ENCODE measurements at places on chromosomes 11 and 22. TPM values are rescaled to one million over a fixed set of nuclear protein-coding genes. Genes with fewer than 3 reads are reported as not detected.
A peak's percentile ranks its signal among the peaks of the same experiment; 100 is the strongest.

GRCh38 chr11:112564228-112564955, 303.7 kb upstream of the PLET1 start:
- DNase-seq = no peak

Gene OR51I1
- total RNA-seq = 0.63 TPM

GRCh38 chr11:32983506-32983905, 32.2 kb upstream of the DEPDC7 start:
- no peak for DNase-seq

Gene CYP2R1
- 31.4 TPM for total RNA-seq

- DNase-seq = no peak
These were observed at the start of gene OSBP2 for GRCh38 chr22:30694640-30695350. Gene OSBP2 (plus strand): TSS chr22:30694874. CDS start chr22:30694910, 36 bp downstream.

DNA sequence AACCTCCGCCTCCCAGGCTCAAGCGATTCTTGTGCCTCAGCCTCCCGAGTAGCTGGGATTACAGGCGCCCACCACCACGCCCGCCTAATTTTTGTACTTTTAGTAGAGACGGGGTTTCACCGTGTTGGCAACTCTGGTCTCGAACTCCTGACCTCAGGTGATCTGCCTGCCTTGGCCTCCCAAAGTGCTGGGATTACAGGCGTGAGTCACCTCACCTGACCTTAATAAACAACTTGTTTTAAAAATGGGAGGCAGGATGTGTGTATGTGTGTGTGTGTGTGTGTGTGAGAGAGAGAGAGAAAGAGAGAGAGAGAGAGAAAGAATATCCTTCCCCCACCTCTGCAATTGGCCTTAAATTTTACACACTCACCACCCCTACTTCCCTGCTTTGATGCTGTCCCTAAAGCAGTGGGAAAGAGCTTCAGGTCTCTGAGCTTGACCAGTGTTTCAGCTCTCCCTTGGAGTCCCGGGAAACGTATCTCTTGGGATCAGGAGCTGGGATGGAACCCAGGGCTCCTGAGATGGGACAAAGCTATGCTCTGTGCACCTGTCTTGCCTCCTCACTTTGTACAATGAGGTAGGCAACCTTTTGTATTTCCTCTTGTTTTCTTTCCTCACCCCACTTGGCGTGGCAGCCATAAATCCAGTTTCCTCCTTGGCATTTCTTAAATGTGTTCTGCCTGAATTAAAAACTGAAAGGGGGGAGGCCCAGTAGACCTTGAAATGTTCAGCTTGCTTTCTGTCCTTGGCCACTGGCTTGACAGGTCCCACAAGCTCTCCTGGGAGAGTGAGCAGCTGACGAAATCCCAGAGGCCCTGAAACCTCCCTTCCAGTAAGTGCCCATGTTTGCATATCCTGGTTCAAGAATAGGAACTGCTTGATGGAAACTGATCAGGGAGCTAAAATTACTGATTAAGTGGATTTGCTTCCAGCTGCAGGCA, 17.8 kb upstream of the XBP1 start:
- DNase-seq = peak; percentile 40

Gene CHEK1
- total RNA-seq = 22.9 TPM

DNA sequence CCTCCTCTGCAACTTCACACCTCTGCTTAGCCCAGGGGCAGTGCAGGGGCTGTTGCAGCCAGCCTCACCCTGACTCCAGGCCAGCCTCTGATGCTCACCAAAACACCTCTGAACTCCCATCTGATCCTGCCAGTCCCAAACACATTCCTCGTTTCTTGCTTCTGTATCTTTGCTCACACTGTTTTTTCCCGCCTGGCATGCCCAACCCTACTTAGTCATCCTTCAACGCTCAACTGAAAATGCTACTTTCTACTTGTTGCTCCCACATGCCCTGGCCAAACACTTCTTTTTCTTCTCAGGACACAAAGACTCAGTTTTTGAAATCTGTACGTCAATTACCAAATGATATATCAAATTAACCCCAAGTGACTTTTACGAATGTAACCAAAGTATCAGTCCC, 140.8 kb upstream of the ZBED5 start:
- no peak for DNase-seq

Gene DYNC2H1
- 91.8 TPM for total RNA-seq

DNA sequence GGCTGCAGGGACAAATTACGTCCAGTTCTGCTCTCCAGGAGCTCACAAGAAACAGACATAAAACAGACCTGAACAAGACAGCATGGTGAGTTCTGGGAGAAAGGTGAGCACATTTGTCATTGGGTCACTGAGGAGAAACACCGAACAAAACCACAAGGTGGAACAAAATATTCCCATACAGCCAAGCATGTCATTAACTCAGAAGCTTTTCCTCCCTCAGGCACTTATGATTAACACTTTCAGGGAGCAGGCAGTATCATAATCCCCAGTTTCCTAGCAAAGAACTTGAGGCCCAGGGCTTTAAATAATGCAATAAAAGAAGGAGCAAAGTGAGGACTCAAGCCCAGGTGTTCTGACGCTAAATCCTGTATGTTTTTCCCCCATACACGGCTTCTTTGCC, 43.0 kb downstream of the P4HA3 start:
- no peak for DNase-seq

DNA sequence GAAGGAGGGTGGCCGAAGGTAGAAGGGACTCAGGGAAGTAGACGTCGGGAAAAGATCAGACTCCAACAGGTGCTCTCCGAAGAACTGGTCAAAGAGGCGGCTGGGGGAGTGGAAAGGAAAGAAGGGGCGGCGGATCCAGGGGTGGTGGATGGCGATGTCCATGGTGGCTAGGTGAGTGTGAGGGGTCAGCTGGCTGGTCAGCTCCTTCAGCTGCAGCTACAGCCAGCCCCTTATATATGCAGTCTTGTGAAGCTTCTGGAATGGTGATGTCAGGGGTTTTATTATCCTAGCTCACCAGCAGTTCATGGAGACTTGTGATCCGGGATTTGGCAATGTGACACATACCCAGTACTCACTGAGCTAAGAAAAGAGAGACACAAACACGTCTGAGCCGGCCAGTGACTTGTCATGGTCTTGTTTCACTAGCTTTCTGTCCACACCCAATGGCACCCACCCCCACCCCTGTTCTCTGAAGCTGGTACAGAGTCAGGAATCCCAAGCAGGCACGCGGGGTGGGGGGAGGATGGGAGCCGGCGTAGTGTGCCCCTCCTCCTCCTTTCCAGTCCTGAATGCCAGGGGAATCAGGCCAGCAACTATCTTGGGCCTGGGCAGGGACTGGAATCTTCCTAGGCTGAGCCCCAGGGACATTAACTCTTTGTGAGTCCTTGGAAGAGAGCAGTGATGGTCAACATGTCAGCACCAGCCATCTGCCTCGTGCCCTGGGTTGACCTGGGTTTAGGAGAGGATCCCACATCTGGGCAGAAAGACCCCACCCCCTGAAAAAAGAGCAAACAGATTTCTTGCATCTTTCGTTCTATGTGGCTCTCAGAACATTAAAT, at the start of gene CRYAB:
Gene CRYAB, minus strand, starts transcription at position 208 of the 839 bp plus-strand sequence. Its CDS starts 46 bp downstream, at position 162.
- DNase-seq = peak; percentile 64

Gene DAGLA
- total RNA-seq = 1.8 TPM

Gene PIWIL4
- 6.9 TPM for total RNA-seq

- no peak for DNase-seq
These were observed 3.1 kb downstream of the MFNG start for GRCh38 chr22:37483050-37483449.

Gene KCTD14
- 2.3 TPM for total RNA-seq

DNA sequence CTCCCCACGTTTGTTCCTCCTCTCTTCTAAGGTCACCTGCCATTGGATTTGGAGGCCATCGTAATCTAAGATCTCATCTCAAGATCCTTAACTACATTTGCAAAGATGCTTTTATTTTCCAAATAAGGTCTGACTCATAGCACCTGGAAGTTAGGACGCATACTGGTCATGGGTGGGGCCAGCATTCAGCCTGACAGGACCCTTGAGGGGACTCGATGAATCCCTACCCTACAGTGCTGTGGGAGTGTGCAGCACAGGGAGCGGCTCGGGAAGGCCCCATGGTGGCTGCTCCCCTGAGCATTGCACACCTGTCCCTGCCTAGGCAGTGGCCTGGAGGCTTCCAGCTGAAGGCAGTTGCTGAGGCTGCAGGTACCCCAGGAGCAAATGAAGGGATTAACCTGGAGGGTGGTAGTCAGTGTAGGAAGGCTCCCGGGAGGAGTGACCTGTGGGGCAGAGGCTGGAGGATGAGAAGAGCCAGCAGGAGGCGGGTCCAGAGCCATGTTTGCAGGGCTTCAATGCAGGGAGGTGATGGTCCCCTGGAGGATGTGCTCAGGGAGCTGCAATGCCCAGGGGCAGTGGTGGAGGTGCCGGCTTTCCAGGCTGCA, 362.2 kb downstream of the CTTN start:
- no peak for DNase-seq

- DNase-seq = no peak
These were observed 8.0 kb downstream of the TUBGCP6 start for GRCh38 chr22:50236731-50237409.

Gene PGA5
- total RNA-seq = 0.69 TPM

Gene UBE4A
- total RNA-seq = 54.2 TPM

Gene PTPRJ
- 18.2 TPM for total RNA-seq

Gene FERMT3
- total RNA-seq = 7.8 TPM

Gene SUSD2
- total RNA-seq = 0.26 TPM

DNA sequence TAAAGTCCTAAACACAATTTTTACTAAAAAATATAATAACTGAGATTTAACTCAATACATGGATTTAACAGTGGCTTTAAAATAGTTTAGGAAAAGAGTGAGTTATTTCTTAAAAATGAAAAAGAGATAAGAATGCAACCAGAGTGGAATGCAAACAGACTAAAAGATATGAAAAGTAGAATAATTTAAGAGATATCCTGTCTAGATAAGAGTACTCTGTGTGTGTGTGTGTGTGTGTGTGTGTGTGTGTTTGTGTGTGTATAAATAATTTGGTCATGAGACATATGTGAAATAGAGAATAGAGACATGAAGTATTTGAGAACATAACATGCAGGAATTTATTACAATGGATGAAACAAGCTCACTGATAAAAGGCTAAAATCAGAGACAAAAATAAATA, 986.9 kb upstream of the CHORDC1 start:
- DNase-seq = no peak

Gene TTC9C
- total RNA-seq = 35.6 TPM

DNA sequence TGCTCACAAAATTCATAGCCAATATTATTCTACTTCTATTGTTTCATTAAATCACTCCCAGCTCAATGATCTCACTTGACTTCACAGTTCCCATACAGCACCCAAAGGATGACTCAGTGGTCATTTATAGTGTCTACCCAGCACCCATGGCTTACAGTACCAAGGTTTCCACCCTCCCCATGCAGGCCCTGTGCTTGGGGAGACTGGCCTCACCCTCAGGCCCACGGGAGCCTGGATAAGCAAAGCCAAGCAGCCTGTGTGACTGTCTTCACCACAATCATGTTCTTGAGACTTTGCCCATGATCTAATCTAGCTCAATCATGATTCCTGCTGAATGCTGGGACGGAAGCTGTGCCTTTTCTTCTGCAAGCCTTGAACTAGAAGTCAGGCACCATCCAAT, 97.6 kb downstream of the SLC36A4 start:
- DNase-seq = no peak

Gene ST14
- total RNA-seq = 9.5 TPM

GRCh38 chr11:125157953-125158680, 6.4 kb upstream of the PKNOX2 start:
- DNase-seq = no peak

Gene CCDC116
- 0.53 TPM for total RNA-seq

DNA sequence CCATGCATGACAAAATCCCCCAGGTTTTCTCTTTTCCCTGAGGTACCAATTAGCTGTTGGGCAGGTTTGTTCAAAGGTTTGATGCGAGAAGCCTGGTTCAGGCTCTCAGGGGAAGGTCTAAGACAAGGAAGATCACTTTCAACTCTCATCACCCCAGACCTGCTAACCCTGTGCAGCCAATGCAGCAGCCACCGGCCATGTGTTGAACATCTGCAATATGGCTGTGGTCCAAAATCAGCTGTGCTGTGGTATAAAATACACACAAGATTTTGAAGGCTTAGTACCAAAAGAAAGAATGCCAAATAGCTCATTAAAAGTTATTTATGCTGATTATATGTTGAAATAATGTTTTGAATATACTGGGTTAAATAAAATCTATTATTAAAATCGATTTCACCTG, 58.5 kb downstream of the SMCO4 start:
- no peak for DNase-seq

Gene PIM3
- 17.1 TPM for total RNA-seq

Gene MMP11
- 7.3 TPM for total RNA-seq

DNA sequence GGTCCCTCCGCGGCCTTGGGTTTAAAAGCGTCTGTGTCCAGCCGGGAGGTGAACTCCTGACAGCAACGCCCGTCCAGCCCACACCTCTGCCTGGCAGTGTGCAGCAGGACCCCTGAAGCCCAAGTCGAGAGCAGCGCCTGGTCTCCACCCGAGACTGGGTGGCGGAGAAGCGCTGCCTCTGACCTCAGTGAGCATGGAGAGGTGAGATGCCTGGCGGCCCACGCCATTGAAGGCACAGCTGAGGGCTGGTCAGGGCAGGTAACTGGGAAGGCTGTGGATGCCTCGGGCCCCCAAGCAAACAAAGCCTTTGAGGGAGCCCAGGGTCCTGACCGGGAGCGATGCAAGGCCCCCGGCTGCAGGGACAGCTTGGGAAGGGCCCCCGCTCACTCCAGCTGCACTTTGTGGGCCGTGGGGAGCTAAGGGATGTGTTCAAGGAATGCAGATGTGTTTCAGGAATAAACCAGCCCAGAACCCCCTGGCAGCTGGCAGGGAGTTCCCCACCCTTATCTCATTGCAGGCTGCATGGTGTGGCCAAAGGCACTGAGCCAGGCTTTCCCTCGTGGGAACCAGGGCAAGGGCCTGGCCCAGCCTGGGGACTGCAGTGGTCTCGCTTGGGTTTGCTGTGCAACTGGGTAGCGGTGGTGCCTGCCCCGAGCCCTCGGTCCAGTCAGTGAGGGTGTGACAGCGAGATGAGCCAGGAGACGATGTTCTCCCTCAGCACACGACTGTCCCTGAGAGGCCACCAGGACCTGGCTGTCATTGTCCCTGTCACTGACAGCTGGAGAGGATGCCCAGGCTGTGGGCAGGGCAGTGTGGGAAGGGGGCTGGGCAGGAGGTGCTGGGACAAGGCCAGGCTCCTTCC, 92.5 kb downstream of the WNT7B start:
- DNase-seq = no peak

Gene ROM1
- 1.3 TPM for total RNA-seq

- no peak for DNase-seq
These were observed 2.6 kb upstream of the P2RY6 start for GRCh38 chr11:73269459-73270015.

DNA sequence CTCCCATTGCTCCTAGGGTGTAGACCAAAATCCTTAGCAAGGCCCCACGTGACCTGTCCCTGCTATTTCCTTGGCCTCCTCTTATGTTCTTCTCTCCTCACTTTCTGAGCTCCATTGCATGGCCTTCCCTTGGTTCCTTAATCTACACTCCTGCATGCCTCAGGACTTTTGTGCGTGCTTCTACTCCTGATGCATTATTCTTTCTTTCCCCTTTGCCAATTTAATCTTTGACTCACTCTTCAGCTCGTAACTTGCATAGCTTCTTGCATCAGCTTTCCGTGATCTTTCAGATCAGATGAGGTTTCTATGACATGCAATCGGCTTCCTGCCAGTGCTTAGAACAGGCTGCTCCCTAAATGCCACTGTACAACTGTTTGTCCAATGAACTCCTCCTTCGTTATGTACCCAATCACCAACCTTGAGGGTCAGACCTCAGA, 261.6 kb upstream of the CADM1 start:
- no peak for DNase-seq

GRCh38 chr22:39988386-39989114, 6.2 kb upstream of the FAM83F start:
- no peak for DNase-seq

All from urinary bladder (tissue), 4 donors.